ENCODE measurements at places on chromosomes 3 and 15.
A peak's percentile ranks its signal among the peaks of the same experiment; 100 is the strongest.

DNA sequence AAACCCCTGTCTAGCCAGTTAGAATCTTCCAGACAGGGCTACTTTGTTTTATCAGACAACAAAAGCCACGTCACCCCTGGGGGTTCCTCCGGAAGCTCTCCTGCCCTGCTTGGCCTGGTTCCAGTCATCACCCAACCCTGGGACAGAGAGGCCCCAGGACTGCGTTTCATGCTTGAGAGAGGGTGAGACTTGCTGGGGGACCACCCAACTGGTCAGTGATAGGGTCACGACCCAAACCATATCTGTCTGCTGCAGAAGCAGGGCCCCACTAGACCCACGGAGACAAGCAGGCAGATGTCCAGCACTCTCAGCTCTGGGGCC is 1.2 kb downstream of the NT5DC2 start:
- DNase-seq: peak; percentile 67

- peak; percentile 4 for DNase-seq
These were observed 62.7 kb downstream of the TFDP2 start for GRCh38 chr3:142086581-142087090.

DNA sequence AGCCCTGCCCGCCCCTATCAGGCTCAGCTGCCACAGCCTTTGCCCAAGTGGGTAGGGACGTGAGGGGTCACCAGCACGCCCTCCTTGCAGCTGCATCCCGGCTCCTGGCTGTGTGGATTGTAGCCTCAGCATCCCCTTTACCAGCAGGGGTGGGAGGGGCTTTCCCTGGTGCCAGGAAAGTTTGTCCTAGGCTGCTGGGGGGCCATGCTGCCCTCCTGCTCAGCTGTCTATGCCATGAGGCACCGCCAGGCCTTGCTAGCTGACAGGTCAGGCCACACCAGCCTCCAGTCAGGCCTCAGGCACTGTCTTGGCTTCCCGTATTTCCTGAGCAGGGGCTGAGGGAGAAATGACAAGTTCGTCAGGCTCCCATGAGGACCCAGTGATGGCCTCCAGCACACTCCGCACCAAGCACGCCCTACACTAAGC is 32.3 kb downstream of the TKT start:
- DNase-seq: no peak

DNA sequence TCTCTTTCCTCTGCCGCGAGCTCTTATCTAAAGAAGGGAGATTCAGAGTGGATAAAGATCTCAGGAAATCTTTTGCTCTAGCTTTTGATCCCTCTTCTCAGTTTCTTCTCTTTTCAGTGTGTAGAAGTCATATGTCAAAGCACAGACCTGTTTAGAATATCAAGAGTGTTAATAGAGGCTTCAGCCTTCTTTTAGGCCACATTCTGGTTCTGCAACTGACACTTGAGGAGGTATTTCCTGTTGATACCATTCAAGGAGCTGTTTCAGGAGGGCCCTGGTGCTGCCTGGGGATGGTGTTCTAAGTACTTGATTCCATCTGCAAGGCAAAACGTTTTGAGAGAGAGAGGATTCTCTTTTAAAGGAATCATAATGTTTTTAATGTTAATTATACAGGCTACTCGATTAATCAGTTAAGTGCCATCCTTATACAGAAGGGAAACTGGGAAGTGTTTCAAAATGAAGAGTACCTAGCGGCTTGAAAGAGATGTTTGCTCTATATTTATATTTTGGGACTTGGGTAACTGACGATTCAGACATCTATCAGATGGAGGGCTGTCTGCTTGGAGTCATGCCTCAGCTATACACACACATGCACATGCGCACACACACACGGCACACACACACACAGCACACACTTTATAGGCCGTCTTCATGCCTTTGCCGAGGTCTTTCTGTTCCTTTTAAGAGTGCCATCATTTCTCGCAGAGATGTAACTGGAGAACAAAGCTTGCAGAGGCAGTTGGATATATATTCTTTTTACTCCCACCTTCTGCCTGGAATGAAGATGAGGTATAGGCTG is 313.9 kb downstream of the PTPRG start:
- DNase-seq: no peak

- peak; percentile 44 for DNase-seq
These were observed 181.8 kb downstream of the PDCD6IP start for GRCh38 chr3:33980252-33980651.

DNA sequence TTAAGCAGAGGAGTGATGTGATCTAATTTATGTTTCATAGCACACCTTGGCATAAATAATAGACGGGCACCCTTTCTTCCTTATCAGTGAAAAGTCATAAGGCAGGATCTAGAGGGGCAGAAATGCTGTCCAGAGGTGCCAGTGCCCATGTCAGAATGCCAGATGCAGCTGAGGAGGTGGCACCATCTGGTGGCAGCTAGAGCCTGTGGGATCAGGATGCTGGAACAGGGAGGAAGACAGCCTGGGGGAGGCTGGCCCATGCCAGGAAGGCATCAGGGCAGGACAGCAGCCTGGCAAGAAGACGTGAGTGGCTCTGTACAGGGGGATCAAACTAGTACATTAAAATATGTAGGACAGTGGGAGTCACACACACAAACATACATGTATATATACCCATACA is 16.5 kb downstream of the MYH15 start:
- DNase-seq: peak; percentile 6

- DNase-seq: no peak
These were observed 34.0 kb upstream of the TRPM1 start for GRCh38 chr15:31135523-31135922.

- DNase-seq: no peak
These were observed 510 bp upstream of the COLQ start for GRCh38 chr3:15522016-15522415.

- peak; percentile 14 for DNase-seq
These were observed 130.2 kb upstream of the TPRG1 start for GRCh38 chr3:189041482-189042090.

DNA sequence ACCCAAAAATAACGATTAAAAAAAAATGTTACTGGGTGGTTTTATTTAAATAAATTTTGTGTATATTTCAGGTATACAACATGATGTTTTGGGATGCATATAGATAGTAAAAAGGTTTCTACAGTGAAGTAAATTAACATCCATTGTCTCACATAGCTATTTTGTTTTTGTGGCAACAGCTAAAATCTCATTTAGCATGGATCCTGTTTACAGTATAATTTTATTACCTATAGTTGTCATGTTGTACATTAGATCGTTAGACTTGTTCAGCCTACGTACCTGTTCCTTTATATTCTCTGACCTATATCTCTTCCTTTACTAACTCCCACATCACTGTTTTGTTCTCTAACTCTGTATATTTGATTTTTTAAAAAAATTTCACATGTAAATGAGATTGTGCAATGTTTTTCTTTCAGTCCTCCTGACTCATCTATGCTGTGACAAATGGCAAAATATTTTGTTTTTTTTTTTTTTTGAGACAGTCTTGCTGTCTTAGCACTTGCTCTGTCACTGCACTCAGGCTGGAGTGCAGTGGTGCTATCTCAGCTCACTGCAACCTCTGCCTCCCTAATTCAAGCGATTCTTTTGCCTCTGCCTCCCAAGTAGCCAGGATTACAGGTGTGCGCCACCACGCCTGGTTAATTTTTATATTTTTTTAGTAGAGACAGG is 45.6 kb downstream of the OIP5 start:
- no peak for DNase-seq

GRCh38 chr3:14016900-14017475 is 107.7 kb downstream of the CHCHD4 start:
- no peak for DNase-seq

DNA sequence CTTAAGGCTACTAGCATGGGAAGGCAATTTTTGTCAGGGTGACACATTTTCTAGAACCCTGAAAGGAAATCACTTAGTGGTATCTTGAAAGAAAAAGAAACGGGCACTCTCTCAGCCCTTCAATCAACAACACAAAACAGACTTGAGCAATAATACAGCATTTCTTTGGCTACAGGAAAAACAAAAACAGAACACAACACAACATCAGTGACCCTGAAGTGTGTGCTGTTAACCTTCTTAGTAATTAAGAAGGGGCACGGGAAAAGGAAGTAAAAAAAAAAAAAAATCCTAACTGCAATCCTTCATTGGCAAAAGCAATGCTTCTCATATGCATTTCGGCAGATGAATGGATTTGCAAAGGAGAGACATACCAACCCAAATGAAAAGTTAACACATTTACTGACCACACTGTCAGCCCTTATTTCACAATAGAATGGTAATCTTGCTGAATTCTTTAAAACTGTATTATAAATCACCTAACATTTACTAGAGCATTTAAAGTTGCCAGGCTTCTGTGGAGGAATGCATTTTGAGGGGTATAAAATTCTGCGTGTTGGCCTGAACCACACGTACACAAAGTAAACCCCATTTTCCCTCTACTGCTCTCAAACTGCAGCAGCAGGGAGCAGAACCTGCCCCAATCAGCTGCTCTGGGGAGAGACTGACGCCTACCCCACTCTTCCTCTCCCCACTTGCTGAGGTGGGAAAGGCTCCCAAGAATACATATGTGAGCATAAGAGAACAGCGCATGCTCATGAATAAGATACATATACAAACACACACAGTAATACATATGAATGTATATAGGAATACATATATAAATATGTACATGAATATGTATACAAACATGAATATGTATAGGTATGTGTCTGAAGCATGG is 198.5 kb downstream of the FOXP1 start:
- DNase-seq: no peak

DNA sequence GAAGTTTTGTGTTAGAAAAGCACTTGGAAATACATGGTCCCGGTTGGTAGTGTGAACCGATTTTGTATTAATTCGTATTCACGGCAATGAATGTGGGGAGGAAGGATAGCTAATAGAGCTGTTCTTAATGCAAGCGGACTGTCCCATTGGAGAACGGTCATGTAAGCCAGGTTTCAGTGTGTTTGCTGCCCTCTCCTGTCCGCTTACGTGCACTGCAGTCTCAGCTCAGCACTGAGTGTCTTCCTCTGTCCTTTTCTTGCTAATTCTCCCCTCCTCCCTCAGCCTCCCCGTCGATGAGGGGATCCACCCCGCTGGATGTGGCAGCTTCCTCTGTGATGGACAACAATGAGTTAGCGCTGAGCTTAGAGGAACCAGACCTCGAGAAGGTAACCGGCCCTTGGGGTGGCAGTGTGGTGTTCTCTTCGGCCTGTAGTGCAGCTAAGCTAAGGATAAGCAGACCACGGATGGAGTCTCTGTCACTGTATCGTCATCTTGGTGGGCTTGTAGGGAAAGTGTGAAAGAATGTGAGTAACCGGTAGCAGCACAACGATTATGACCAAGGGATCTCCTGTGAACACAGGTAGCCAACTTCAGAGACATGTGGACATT is 267.5 kb upstream of the CHRM5 start:
- peak; percentile 33 for DNase-seq

DNA sequence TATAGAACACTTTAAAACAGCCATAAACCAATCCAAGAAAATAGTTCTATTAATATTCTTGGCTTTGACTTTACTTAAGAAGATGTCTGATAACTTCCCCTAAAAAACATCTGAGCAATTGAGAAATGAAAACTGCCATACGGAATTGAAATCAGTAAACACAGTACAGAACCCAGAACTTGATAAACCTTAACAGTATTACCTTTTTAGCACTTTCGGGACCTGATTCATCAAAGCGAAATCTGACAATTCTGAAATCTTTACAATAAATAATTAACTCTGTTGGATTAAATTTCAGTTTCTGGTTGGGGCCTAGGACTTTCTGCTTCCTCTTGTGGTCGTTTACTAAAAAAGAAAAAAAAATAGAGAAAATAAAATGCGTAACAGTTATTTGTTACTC is 17.3 kb downstream of the MTMR10 start:
- no peak for DNase-seq

DNA sequence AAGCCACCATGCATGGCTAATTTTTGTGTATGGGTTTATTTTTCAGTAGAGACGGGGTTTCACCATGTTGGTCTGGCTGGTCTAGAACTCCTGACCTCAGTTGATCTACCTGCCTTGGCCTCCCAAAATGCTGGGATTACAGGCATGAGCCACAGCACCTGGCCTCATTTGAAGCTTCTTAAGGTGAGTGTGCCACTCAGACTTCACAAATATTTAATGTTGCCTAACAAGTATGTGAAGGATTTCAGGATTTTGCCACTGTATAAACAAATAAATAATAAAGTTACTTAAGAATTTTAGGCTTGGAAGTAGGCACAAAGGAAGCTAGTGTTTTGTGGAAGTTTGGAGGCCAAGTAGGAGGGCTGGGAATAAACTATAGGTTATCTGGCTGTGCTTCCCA is 73.5 kb downstream of the FGF12 start:
- no peak for DNase-seq

- DNase-seq: no peak
These were observed 15.2 kb downstream of the PLA2G4F start for GRCh38 chr15:42141246-42141645.

GRCh38 chr3:142174559-142174958 is 25.2 kb upstream of the TFDP2 start:
- DNase-seq: no peak

DNA sequence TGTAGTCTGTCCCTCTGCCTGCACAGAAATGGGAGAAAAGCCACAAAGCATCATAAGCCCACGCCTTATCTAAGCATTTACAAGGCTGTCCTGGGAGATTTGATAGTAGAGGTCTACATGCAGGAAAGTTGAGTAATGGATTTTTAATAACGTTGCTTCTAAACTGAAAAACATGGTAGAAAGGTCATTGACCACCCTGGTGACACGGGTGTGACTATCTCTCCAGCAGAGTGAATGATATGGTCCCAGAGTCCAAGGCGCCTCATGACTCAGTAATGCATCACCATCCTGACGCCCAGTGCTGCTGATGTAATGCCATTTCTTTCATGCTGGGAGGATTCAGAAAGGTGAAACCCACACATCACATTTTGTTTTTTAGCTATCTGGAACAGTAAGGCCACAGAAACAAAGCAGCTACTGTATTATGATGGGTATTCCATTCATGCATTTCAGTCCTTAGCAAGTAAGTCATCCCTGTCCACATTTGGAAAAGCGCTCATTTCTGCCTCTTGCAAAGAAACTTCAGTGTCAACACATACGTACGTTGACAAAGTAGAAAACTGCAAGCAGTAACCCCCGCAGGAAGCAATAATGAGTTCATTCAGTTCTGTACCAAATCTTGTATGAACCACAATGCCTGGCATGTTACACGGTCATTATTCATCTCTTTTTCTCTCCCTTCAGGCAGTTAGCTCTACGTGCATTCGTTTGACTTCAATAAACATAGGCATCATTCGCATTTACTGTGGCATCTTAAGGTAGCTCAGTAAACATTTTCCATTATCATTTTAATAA is 483.5 kb downstream of the GABRG3 start:
- DNase-seq: no peak

GRCh38 chr3:138946663-138947494 is at the start of the genes FOXL2 and FOXL2NB:
TSS of gene FOXL2 (minus strand) at chr3:138947137. CDS start at chr3:138946722, 415 bp downstream.
TSS of gene FOXL2NB (plus strand) at chr3:138947217. CDS start at chr3:138947365, 148 bp downstream.
- DNase-seq: peak; percentile 41

DNA sequence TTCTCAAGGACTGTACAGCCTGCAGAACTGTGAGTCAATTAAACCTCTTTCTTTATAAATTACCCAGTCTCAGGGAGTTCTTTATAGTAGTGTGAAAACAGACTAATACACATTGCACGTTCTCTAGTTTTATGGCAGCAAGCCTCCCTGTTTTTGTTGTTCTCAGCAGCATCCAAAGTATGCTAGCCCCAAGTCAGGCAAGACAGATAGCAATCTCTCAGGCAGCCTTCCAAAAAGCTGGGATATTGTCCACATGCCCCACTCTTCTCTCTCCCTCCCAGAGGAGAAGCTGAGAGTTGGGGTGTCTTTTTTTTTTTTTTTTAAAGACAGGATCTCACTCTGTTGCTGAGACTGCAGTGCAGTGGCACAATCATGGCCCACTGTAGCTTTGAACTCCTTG is 130.6 kb downstream of the ISL2 start:
- DNase-seq: no peak

All from HuH-7.5 (cell line).